NCI-H1694 (cell line): ENCODE measurements at places on chromosomes 2 and 18.

- DNase-seq: peak; percentile 58
These were observed at the start of gene MAP3K20 for GRCh38 chr2:173075781-173076580. TSS of gene MAP3K20 (plus strand) at chr2:173075846. CDS start at chr2:173091032, 15,186 bp downstream.

GRCh38 chr2:32836933-32837332, 109.8 kb upstream of the LTBP1 start:
- DNase-seq: no peak

DNA sequence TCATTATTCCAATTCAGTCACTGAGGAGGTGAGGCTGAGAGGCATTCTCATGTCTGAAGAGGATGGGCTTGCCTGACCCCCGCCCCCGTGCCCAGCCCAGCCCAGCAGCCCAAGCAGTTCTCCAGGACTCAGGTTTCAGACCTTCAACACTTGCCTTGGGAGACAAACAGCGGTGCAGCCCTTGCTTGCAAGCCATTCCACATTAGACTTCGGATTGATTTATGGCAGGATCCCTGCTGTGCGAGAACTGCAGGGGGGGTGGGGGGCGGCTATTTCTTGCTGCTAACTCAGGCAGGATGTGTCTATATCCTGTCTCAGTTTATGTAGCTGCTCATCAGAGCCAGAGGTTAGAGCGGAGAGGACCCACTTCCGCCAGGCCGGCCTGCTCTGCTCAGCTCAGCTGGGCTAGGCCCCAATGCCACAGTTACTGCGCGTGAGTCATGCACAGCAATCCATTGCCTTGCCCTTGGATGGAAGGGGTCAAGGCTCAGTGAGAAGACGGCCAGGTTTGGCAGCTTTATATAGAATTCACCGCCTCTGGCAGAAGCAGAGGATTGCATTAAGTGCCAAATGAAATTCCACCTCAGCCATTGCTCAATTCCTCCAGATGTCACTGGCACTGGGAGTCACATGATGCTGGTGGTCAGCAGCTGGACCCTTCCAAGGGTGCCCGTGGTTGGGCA, 1.8 kb downstream of the GYPC start:
- no peak for DNase-seq

- no peak for DNase-seq
These were observed 94.4 kb downstream of the TAF4B start for GRCh38 chr18:26320686-26321085.

DNA sequence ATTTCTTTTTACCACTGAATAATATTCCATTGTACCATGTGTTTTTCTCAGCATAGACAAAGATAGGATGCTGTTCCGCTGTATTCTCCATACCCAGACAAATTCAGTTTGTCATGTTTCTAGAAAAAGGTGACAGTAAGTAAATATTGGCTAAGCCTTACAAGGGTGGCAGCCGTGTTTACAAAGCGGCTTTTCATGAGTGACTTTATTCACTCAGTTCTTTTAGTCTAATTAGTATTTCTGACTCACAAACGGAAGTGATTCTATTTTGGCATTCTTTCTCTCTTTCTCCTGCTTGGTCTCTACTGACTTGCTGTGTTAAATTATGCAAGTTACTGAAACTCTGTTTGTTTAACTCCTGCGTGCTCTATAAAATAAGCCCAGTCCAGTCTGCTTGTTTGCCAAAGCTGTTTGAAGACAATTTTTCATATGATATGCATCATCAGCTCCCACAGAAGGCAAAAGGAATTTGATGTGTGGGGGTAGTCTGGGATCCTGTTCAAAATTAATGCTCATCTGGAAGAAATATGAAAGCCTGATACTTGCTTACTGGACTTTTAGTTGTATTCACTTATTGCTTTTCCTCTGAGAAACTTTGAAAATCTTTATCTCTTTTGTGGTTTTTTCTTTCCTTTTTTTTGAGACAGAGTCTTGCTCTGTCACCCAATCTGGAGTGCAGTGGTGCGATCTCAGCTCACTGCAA, 2.3 kb upstream of the PLEKHH2 start:
- no peak for DNase-seq

- no peak for DNase-seq
These were observed 475.8 kb upstream of the SLC39A10 start for GRCh38 chr2:195181059-195181705.

DNA sequence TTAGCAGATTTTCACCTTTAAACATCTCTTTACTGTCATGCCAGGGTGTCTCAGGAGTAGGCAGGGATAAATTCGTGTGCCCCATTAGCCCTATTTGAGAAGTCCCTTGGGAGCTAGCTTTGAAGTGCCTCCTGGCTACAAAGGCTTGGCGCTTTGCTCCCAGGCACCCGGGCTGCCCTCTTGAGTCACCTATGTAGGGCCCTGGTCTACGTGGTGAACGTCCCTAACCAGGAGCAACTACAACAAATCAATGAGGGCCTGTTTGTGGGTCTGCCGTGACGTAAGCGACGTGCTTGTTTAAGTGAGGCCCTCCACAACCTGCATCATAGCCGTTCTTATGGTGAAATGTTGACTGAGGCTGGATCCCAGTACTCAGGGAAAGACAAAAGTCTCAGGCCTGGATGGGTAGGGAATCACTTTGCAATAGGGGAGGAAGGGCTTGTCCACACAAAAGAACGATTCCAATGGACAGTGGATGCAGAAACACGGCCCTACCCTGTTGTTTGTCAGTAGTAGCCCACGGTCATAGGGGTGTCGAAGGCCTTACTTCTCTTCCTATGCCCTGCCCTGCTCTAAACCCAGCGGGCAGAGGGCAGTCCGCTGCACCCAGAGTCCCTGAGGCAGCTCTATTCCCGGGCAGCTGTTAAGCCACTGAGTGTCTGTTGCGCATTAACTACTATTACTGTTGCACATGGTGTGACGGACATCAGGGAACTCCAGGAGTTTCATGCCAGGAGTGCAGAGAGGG, 93.9 kb downstream of the INHBB start:
- DNase-seq: no peak

GRCh38 chr2:67773851-67774250, 289.0 kb downstream of the C1D start:
- DNase-seq: no peak

DNA sequence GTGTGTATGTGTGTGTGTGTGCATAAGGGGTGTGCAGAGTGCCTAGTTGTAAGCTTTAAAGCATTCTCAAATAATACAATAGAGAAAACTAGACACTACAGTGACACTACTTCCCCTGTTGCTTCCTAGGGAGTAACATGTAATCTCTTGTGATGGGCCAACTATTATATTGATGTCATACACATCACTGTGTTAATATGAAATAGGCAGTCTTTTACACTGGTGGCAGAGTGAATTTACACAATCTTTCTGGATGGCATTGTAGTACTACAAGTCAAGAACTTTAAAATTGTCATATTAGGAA, 488.0 kb upstream of the ZEB2 start:
- no peak for DNase-seq

DNA sequence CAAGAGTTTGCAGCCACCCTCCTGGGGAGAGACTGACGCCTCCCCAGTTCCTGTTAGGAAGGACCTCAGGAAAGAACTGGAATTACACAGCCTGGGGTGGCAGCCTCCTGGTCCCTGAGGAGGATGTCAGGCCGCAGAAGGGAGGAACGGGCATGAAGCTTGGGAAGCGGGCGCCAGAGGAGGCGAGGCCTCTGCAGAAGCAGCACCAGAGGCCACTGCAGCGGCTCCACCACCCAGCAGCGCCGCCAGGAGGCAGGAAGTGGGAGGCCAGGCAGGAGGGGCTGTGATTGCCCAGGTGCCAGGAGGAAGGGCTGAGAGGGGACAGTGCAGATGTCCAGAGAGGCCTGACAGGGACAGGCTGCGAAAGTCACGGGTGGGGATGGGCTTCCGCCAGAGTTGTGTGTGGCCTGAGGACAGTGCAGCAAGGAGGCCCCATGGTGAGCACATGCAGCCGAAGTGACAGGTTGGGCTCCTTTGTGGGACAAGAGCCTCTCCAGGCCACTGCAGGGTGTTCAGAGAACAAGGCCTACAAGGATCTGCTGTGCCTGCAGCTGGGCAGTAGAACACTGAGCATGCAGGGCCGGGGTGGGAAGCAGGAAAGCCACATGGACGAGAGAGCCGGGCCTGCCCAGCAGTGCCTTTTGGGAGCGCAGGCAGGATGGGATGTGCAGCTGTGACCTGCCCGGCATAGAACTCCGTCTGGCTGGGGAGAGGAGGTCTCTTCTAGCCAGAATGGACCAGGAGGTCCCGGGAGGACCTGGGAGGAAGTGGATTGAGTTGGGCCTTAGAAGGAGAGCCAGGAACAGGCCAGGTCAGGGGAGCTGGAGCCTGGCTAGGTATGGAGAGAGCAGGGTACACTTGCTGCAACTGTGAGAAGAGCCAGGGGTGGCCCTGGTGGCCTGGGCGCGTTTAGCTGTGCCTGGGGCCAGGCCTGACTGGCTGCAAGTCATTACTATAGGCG, 39.1 kb upstream of the ALPP start:
- DNase-seq: no peak

DNA sequence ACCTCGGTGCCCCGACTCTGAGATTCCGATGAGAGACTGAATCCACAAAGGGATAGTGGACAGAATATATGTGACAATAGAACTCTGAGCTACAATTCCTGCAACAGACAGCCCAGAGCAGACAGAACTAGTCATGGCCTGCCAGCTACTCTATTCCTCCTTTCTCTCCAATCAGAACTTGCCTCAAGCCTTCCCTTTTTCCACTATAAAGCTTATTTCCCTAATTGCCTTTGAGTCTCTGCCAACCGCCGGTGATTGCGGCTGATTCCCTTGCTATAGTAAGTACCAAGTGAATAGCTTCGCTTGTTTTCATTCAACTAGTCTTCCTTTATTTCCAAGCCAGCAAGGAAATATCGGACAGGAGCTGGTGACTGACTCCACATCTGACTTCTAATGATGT, 96.8 kb downstream of the DSC3 start:
- no peak for DNase-seq

DNA sequence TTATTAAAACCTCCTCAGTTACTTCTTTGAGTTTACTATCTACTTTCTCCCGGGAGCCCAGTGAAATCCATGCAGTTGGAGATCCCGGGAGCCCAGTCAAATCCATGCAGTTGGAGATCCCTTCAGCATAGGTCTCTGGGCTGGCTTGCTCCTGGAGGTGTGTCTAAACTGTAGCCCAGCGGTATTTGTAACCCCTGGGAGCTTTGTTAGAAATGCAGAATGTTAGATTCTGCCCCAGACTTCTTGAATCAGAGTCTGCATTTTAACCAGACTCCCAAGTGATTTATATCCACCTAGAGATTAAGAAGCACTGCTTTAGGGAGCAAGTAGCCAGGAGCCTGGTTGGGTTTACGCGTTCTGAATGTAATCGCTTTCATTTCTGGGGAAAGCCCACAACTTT, 54.5 kb downstream of the ARHGAP28 start:
- no peak for DNase-seq

DNA sequence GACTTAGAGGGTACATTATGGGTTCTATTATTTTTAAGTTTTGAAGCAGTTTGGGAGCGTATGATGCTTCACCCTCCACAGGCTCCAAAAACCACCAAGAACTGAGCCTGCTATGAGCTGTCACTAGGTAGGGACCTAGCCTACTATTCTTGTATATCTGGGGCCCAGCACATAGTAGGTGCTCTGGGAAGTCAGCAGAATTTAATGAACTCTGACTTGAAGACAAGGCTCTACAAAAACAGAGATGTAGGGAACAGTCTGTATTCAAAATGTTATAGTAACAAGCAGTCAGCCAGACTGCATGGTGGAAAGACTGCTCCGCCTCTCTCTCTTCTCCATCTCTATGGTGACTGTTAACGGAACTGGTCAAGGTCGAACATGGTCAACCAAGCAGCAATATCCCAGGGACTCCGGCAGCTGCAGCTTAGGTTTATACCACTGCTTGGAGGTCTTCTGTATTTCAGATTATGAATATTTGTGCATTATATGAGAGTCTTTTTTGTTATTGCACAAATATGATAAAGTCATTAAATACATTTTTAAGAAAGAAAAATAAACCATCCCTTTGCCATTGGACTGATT, 22.2 kb upstream of the YWHAQ start:
- no peak for DNase-seq

DNA sequence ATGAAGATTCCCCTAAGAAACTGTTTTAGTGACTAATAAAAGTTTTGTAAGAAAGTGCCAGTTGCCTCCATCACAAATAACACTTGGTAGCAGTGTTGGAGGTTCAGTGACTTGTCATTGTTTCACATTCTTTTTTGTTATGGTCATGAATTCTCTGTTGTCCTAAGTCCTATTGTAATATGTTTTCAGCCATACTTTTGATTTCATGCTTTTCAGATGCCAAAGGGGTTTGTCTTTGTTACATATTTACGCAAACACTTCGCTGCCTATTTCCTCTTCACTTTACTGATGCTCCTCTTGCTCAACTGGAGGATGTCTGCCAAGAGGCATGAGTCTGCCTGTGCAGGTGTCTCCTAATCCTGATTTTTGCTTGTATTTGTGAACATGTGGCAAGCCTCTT, 66.6 kb downstream of the PHLPP1 start:
- DNase-seq: no peak

DNA sequence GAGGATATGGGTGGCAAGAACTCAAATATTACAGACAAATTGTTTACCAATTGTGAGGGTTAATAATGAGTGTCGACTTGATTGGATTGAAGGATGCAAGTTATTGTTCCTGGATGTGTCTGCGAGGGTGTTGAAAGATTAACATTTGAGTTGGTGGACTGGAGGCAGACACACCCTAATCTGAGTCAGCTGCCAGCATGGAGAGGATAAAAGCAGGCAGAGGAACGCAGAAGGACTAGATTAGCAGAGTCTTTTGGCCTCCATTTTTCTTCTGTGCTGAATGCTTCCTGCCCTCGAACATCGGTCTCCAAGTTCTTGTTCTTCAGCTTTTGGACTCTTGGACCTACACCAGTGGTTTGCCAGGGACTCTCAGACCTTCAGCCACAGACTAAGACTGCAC, 1503.7 kb downstream of the LRP1B start:
- no peak for DNase-seq

GRCh38 chr2:48714245-48714644, 41.3 kb downstream of the LHCGR start:
- DNase-seq: no peak

GRCh38 chr18:41751161-41751560, 203.9 kb upstream of the PIK3C3 start:
- DNase-seq: no peak

- DNase-seq: no peak
These were observed 160.8 kb downstream of the FHOD3 start for GRCh38 chr18:36458306-36458705.

DNA sequence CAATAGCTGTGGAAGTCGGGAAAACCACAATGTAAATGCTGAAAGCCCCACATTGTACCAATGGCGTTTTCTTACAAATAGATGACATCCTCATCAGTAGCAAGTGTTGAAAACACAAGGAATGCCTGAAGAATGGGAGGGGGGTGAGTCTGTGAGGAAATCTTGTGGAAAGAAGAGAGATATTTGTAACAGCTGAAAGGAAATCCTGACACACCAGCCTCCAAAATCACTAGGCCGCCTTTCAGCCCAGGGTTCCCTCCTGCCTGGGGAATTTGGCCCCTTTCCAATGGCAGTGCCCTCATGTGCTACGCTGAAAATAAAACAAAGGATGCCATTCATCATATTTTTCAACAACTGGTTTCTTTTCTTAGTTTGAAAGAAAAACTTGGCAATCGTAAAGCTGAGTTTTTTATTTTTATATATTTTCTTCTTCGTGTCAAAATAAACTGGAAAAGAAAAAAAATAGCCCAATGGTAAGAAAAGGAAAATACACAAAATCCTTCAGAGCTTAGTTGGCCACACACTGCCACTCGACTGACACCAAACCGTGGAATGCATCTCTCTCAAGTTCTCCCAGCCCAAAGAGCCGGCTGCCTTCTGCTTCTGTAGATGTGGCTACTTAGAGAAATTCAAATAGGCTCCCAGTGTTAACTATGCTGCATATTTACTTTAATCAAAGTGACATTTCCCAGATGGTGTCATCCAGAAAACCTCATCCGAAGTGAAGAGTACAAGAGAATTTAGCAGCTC, 52.0 kb downstream of the FTCDNL1 start:
- no peak for DNase-seq
